GOT3 (cell line): ENCODE measurements at places on chromosomes 5 and 9.

DNA sequence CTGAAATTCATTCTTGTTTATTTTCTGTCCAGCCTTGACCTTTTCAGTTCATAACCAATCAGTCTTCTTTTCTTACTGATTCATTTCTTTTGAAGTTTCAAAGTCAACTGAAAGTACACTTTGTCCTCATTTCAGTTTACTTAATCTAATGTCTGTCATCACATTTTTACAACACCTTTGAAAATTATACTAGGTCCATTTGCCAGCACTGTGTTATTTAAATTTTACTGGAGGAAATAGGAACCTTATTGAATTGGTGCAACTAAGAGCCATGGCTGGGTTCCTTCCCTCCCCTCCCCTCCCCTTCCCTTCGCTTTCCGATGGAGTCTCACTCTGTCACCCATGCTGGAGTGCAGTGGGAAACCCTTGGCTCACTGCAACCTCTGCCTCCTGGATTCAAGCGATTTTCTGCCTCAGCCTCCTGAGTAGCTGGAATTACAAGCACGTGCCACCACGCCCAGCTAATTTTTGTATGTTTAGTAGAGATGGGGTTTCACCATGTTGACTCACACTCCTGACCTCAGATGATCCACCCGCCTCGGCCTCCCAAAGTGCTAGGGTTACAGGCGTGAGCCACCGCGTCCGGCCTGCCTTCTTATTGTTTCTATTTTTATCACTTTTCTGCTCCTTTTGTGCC is 6.3 kb downstream of the RMI1 start:
- DNase-seq = no peak

GRCh38 chr5:39176759-39177630 is 42.4 kb downstream of the FYB1 start:
- no peak for DNase-seq

DNA sequence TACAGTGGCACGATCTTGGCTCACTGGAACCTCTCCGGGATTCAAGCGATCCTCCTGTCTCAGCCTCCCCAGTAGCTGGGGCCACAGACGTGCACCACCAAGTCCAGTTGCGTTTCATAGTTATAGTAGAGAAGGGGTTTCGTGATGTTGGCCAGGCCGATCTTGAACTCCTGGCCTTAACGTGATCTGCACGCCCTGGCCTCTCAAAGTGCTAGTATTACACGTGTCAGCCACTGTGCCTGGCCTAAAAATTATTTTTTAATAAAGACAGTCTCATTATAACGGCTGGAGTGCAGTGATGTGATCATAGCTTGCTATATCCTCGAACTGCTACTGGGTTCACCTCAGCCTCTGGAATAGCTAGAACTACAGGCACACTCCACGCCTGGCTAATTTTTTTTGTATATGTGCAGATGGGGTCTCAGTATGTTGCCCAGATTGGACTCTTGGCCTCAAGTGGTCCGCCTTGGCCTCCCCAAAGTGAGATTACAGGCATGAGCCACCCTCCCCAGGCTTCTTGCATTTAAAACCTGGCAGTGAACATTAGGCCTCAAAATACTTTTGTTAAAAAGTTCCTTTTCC is 4.4 kb downstream of the NPM1 start:
- DNase-seq = no peak

DNA sequence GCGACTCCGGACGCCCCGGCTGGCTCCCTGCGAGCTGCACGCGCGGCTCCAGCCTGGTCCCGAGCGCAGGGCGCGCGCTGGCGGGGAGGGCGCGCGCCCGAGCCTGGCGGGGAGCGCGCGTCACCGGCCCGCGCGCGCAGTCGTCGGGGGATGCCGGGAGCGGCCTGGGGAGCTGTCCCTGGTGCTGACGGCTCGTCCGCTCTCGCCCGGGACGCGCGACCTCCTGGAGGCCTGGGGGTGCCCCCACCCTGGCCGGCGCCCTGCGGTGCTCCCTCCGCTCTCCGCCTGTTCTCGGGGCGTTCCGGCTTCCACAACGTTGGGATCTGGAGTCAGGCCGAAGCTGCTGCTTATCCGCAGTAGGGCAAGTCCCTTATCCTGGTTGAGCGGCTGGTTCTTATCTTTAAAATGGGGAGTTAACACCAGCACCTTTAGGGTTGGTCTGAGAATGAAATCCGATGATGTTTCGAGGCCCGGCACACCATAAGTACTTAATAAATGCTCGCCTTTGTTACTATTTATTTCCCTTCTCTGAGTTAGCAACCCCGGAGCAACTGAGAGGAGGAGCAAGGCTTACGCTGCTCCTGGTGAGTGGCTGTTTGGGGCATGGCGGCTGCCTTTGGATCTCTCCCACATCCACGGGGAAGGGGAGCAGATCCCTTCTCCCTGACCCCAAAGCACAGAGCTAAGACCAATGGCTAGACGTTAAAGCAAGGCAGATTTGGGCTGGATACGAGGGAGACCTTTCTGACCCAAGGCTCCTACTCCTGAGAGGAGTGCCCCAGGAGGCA is at the start of gene FAM163B:
Gene FAM163B (minus strand): TSS at position 79 of the 788 bp plus-strand sequence. CDS start 29,166 bp downstream, outside the sequence.
- no peak for DNase-seq

GRCh38 chr5:12023614-12024241 is 119.5 kb upstream of the CTNND2 start:
- DNase-seq = no peak

- no peak for DNase-seq
Measured at GRCh38 chr5:14450018-14450524, 131.5 kb upstream of the OTULINL start.

- no peak for DNase-seq
Measured at GRCh38 chr5:39079147-39079546, 4.9 kb upstream of the RICTOR start.

DNA sequence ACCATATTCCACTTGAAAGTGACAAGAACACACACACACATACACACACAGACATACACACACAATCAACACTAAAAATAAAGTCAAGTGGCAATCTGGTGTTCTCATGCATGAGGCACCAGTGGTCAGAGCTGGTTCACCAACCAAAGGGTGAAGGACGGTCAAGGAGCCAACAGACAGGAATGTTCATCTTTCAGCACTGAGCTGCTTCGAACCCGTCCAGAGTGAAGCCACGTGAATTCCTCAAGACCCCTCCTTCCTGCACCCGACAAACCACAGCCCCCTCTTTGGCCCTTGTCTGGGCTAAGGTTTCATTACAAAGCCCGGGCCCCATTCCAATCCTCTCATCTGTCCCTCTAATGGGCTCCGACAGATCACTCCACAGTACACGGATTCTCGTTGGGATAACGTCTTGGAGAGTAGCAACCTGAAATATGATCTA is 84.5 kb upstream of the SMIM23 start:
- DNase-seq = no peak

- no peak for DNase-seq
Measured at GRCh38 chr5:74311961-74312360, 328.6 kb downstream of the ENC1 start.

GRCh38 chr5:151569132-151570046 is 21.7 kb downstream of the FAT2 start:
- no peak for DNase-seq

DNA sequence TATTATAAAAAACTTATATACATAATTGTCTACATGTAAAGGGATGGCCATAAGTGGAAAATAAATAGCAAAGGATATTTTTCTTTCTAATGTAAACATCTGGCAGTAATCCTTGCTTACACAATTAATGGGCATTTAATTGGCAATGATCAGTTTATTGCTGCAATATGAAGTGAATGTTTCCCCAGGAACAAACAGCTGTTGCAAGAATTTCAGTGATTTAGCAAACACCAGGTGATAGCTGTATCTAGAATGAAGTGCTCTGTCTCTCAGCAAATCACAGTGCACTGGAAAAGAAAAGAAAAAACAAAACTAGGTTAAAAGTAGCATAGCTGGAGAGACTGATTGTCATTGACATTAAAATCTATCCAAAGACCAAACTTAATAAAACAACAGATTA is 594.5 kb upstream of the ARRDC3 start:
- DNase-seq = no peak

DNA sequence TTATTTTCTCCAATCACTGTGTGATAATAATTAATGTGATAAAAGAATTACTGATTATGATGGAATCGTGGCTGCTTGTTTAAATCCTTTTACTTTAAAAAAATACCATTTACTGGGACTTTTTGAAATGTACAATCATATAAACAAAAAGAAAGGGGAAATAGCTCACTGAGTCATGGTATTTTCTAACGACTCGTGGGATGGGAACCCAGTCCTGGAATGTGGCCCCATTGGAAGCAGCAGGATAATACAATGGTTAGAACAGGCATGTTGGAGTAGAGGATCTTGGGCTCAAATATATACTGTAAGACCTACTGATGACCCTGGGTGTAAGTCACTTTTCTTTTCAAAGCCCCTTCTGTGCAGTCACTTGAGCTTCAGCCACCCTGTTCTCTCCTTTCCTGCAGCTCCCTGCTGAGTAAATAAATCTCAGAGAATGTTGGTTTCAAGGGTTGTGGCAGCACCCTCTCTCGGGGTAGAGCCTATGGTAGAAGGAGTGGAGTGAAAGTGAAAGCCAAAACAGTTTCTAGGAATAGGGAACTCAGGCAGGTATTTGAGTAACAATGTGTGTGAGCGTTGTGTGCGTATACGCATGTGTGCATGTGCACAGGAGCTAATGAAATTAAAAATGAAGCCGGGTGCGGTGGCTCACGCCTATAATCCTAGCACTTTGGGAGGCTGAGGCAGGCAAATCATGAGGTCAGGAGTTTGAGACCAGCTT is 40.8 kb upstream of the LARP1 start:
- no peak for DNase-seq

DNA sequence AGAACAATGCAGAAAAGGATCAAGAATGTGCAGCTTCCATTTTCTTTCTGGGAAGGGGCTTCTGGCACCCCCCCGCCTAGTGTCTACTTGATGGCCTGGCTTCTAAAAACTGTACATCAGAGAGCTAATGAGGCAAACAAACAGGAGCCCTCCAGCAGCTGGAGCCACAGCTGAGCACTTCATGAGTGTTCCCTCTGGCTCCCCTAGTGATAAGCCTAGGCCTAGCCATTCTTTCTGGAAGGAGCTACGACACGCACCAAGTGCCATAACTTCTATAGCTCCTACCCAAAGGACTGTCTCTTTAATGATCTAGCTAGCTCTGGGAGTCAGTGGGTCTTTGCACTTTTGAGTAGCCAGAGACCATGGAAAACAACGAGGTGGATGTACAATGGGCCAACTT is 66.1 kb downstream of the DNAH5 start:
- no peak for DNase-seq

DNA sequence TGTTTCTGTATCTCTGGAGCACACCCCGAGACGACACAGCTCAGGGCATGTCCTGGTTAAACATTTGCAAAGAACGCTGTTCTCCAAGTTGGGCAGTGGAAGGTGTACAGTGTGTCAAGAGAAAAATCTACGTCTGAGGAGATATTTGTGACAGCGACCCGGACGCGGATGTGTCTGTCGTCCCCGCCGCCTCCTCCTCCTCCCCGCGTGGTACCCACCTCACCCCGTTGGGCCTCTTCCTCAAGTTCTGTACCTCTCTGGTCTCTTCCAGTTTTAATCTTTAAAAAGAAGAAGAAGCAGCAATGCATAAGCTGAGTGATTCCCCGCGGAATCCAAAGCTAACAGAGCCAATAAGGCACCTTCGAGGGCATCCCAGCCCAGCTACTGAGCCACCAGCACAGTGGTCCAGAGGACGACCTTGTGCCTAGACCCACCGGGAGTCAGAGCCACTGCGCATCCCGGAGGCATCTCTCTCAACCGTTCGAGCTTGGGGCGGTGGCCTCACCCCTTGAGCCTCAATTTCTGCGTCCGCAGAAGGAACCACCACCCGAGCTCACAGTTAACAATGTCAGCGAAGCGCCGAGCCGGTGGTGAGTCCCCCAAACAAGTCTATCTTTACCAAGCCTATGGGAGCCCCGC is 467 bp downstream of the C9orf78 start:
- no peak for DNase-seq

DNA sequence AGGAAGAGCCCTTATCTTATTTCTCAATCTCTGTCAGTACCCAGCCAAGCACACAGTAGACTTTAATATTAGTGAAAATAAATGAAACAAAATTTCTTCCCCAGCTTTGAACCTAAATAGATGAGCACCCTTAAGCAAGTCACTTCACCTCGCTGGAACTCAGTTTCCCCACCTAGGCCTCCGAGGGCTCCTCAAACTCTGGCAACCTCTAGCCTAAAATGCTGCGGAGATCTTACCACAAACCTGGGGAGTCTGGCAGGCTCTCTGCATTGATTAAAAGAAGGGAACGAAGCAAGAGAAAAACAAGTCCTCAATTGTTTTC is 326 bp downstream of the RIGI start:
- DNase-seq = no peak

GRCh38 chr9:105064248-105065097 is 136.5 kb upstream of the ABCA1 start:
- peak; percentile 6 for DNase-seq

GRCh38 chr5:39102684-39103155 is 28.5 kb upstream of the RICTOR start:
- no peak for DNase-seq

- no peak for DNase-seq
Measured at GRCh38 chr5:154757814-154758406, 2.7 kb downstream of the LARP1 start.

DNA sequence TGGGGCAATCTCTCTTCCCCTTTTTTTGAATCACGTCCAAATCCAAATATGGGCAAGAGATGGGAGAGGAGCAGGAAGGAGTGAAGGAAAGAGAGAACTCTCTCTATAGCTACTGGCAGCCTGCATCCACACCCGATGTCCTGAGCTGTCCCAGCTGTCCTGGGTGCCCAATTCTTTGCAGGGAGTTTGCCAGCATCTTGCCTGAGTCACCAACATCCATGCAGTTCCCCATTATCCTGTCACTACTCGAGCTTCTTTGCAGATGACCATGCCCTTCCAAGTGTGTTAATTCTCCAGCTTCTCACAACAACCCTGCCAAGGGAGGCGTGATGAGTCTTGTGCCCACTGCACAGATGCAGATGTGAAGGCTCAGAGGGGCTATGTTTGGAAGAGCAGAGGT is 127.1 kb downstream of the NSG2 start:
- no peak for DNase-seq

DNA sequence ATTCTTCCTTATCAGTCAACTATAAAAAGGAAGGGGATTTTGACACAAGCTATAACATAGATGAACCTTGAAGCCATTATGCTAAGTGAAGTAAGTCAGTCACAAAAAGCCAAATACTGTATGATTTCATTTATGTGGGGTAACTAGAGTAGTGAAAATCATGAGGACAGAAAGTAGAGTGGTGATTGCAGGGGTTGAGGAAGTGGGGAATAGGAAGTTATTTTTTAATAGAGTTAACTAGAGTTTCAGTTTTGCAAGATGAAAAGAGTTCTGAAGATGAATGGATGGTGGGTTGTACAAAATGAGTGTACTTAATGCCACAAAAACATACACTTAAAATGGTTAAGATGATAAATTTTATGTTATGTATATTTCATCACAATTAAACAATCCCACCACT is 65.4 kb upstream of the FAM174A start:
- DNase-seq = no peak

DNA sequence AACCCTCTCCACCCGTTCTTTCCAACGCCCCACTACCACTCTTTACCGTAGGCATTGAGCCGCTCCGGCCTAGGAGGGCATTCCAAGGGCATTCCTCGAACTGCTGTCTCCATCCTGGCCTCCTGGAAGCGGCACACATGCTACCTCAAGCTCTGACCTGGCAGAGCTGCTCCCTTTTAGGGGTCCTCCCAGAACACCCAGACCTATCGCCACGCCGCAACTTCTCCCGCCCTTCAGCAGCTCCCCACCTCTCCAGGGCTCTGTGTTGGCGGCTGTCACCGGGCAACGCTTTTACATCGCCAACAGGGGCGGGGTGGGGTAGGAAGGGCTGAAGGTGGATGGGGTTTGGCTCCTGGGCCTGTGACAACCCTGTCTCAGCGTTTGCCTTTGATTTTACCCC is 4.6 kb upstream of the MYORG start:
- DNase-seq = no peak

- no peak for DNase-seq
Measured at GRCh38 chr9:136387217-136387616, 12.8 kb downstream of the SNAPC4 start.
